ENCODE measurements at places on chromosomes 16 and 17.
A peak's percentile ranks its signal among the peaks of the same experiment; 100 is the strongest.

GRCh38 chr17:49757151-49757777, 6.7 kb downstream of the FAM117A start:
- no peak for DNase-seq

GRCh38 chr17:18186627-18186982, 3.0 kb downstream of the ALKBH5 start:
- no peak for DNase-seq

DNA sequence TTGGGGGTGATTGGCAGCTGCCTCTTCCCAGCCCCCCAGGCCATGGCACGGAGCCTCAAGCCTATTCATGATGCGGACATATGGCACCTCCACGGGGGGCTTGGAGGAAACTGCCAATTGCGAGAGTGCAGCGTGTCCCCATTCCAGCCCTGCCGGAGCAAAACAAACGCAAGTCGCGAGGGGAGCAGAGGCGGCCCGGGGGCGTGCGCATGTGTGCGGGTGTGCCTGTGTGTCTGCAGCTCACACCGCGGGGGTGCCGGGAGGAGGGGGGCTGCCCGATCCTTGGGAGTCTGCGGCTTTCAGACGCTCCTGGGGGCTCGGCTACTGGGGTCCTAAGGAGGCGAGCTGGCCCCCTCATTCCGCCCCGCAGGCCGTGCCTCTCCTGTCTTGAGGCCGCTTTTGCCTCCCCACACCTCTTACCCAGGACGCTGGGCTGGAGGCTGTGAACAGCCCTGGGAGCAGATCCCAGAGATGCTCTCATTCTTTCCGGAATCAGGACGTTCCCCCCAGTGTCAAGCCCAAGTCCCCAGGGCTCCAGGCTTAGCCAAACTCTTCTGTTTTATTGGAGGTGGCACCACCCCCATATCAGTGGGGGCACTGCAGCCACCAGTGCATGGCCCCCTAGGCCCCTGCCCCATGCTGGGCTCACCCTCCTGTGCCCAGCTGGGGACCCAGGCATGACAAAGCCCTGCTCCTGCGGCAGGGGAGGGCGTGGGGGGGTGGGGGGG, 29.1 kb downstream of the ENDOV start:
- DNase-seq = no peak

- DNase-seq = no peak
Measured at GRCh38 chr16:70770291-70770625, 30.7 kb downstream of the VAC14 start.

GRCh38 chr17:80717720-80718083, 173.1 kb downstream of the RPTOR start:
- DNase-seq = no peak

GRCh38 chr17:273981-274832, 78.4 kb downstream of the RPH3AL start:
- no peak for DNase-seq

DNA sequence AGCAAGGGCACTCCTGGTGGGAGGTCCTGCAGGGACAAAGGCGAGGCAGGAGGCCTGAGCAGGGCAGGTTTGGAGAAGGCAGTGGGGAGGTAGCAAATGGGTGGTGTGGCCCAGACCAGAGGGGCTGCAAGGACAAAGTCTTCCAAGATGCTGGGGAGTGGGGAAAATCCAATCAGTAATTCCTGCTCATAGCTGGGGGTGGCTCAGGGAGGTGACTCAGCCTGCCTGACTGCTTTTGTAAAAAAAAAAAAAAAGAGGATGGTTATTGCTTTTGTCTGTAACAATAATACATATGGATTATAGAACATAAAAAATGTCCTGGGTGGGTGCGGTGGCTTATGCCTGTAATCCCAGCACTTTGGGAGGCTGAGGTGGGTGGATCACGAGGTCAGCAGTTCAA, 5.2 kb downstream of the IL34 start:
- no peak for DNase-seq

DNA sequence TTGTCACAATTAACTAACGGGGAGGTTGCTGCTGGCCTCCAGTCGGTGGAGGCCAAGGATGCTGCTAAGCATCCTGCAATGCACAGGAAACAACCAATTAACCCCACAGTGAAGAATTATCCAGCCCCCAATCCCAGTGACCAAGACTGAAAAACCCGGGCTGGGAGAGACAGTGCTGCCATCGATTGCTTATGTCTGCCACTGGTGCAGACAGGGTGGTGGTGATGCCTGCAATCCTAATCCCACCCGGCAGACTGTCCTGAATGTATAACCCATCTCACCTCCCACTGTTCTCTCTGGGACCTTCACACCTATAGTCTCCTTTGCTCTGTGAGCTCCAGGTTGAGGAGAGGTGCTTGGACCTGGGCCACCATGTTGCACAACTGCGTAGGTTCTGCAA, 42.3 kb upstream of the KLHDC4 start:
- DNase-seq = no peak

DNA sequence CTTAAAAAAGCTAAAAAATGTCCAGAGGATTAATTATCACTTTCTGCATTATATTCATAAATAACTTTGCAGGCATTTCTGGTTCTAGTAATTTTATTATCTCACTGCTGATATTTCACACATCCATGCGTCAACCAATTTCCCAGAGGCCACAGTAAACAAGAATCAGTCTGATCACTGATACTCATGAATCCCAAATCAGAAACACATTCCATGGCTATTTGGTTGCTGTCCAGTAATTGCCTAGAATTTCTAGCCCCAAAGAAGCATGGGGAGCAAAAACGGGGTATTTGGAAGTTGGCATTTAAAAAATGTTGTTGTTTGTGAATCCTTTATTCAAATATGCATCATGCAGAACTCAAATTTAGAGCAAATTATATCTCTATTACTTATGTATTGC, 244.8 kb downstream of the CDH8 start:
- DNase-seq = no peak

DNA sequence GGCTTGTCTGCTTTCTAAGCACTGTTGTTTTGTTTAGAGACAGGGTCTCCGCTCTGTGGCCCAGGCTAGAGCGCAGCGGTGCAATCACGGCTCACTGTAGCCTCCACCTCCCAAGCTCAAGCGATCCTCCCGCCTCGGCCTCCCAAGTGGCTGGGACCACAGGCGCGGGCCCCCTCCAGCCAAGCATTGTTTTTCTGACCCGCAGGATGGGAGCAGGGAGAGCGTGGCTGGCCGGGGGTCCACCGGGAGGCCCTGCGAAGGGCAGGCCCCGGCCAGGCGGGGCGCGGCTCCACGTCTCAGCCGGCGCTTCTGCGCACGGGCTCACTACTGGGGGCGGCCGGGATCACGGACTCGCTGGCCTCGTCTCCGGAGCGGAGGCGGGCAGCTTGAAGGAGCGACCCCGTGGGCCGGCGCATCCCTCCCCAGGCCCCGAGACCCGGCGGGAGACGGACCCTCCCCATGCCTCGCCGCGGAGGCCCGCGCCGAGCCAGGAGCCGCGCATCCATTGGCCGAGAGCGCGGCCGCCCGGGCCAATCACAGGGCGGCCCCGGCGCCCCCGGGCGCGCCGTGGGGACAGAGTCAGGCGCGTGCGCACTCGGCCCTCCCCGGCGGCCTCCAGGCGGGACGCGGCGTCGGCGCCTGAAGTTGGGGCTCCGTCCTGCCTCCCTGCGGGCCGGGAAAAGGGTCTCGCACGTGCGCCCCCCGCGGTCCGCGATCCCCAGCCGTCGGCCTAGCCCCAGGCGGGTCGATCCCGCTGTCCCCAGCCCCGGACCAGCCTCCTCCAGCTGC, 24.9 kb downstream of the ACTG1 start:
- peak; percentile 77 for DNase-seq

DNA sequence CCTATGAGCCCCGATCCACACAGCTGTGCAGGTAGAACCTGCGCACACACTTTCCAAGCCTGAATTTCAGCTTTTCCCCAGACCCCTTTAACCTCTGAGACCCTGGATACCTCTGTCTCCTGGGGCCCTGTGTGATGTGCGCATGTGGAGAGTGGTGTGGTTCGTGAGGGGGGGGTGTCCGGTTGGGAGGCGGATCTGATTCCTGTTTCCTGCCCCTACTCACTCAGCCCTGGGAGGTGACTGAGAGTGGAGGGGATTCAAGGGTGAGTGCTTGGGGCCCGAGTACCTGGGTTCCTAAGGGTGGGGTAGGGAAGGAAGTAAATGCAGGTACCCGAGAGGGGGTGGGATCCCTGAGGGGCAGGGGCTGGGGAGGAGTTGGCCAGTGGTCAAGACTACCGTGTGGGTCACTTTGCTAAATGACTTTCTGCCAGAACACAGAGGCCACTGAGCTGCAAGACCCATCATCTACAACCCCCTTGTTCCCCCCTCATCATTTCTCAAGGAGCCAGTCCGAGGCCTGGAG, 621 bp downstream of the ARHGEF15 start:
- DNase-seq = no peak

- DNase-seq = no peak
Measured at GRCh38 chr16:84177741-84178073, 9.2 kb downstream of the TAF1C start.

GRCh38 chr17:74157366-74157765, 46.1 kb upstream of the RPL38 start:
- DNase-seq = no peak

GRCh38 chr17:67051837-67052236, 7.5 kb downstream of the CACNG1 start:
- no peak for DNase-seq
